NT2/D1 (cell line): ENCODE measurements at places on chromosomes 12 and 14.

GRCh38 chr12:9364224-9365176 lies 156.3 kb upstream of the PZP start:
- peak; percentile 93 for DNase-seq

GRCh38 chr12:72502546-72502945 lies 230.4 kb downstream of the TRHDE start:
- no peak for DNase-seq

DNA sequence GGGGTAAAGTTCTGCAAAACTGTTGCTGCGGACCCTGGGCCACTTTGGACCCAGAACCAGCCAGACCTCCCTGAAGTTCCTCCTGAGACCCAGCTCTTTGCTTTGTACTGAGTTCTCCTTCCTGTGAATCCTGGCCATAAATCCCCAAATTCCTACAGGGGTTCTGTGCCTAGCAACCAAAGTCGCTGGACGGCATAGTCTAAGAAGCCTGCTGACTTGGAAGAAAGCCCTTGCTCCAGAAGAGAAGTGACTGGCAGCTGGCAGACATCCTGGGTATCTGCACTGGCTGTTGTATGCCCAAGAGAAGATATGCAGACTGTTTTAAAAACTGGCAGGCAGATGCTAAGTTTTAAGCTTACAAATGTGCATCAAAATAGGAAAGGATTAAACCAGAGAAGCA lies 99.9 kb upstream of the SLC24A4 start:
- DNase-seq: no peak

- no peak for DNase-seq
These were observed 19.6 kb downstream of the IFNG start for GRCh38 chr12:68139941-68140340.

- DNase-seq: no peak
These were observed 28.1 kb upstream of the GPATCH2L start for GRCh38 chr14:76123426-76124225.

GRCh38 chr12:3365463-3366411 lies 125.3 kb upstream of the PRMT8 start:
- DNase-seq: peak; percentile 44

GRCh38 chr14:35402323-35403113 lies 2.0 kb downstream of the NFKBIA start:
- no peak for DNase-seq

DNA sequence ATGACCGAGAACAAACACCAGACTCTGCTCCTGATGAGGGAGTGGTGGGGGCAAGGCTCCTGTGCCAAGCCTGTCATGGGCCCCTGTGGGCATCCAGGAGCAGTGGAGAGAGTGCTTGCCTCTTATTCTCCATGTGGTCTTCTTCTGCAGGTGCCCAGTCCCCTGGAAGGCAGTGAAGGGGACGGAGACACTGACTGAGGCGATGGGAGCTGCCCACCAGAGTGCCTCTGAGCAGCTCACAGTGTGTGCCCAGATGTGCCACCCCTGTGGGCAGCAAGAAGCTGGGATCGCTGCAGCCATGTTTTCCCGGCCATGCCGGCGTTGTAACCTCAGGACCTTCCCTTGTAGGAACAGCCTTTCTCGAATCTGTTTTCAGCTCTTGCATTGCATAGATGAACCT lies 6.4 kb upstream of the EP400 start:
- DNase-seq: no peak

GRCh38 chr12:1540690-1541089 lies 53.7 kb downstream of the FBXL14 start:
- DNase-seq: no peak

- no peak for DNase-seq
These were observed 6.7 kb downstream of the DLST start for GRCh38 chr14:74888164-74889158.

DNA sequence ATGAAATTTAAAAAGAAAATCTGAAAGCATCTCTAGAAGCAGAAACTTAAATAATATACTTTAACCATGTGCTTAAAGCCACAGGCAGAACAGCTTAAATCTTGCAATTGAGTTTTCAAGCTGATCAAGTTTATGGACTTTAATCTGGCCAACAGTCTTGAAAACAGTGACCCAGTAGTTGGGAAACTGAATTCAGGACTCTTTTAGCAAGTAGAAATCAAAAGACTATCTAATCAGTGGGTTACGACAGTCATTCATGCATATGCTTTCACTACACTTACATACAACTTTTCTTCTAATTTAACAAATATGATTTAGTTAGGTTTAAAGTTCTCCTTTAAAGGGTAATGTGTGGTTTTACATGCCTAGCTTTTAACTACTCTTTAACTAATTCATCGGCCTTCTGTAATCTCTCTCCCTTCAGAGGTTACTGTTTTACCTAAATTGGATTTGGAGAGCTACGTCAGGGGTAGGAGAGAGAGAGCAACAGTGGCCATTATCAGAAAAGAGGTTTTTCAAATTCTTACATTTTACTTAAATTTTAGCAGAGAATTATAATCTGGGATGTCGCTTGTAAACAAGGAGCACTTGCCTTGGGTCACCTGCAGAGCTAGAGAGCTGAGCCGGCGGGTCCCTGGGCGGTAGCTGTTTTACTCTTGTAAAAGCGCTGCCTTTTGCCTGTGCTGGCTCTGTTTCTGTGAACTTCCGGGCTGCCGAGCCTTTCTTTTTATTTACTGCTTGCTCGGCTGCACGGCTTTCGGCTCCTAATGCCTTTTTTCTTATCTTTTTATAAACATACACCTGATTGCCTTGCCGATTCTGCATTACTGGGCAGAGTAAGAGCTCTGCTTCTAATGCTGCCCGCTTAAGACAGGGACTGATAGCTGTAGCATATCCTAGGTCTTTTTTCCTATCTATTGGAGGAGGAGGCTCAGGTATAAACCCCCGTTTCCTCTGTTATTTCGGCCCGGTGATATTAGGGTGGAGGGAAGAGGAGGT lies 17.4 kb upstream of the LYZ start:
- DNase-seq: peak; percentile 25

DNA sequence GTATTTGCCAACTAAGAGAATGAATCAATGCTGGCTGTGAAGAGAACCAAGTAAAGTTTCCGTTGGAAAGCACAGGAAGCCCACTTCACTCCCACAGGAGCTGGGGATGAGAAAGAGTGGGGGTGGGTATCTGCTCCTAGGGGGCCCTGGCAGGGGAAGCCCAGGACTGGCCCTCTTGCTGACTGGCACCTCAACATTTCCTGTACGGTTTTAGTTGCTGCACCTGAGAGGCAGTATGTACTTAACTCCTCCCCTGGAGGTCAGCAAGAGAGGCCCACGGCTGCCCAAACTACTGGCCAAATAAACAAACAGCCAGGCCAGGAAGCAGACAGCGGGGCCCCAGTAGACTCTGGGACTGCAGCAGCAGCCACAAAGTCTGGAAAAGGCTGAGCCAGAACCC lies 33.8 kb upstream of the VWF start:
- no peak for DNase-seq

GRCh38 chr12:52380271-52380694 lies 5.2 kb downstream of the KRT84 start:
- peak; percentile 8 for DNase-seq

GRCh38 chr14:21231020-21231652 lies 38.1 kb downstream of the HNRNPC start:
- no peak for DNase-seq

- no peak for DNase-seq
These were observed 21.1 kb downstream of the PLEKHG3 start for GRCh38 chr14:64725261-64725815.

DNA sequence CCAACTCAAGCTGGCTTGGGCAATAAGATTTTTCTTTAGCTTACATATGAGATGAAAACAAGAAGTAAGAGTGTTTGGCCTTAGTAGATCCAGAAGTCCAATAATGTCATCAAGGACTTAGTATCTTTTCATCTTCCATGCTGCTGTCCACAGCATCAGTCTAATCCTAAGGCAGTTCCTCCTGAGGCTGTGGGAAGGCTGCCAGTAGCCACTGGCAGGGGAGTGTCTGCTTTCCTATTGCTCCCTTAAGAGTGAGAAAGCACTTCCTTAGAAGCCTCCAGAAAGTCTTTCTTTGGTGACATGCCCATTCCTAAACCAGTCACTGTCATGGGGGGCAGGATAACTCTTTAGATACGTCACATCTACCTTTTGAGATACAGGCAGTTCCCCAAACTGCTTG lies 317.7 kb downstream of the BMP4 start:
- DNase-seq: no peak

- DNase-seq: no peak
These were observed 906 bp downstream of the LARP4 start for GRCh38 chr12:50401500-50402081.

DNA sequence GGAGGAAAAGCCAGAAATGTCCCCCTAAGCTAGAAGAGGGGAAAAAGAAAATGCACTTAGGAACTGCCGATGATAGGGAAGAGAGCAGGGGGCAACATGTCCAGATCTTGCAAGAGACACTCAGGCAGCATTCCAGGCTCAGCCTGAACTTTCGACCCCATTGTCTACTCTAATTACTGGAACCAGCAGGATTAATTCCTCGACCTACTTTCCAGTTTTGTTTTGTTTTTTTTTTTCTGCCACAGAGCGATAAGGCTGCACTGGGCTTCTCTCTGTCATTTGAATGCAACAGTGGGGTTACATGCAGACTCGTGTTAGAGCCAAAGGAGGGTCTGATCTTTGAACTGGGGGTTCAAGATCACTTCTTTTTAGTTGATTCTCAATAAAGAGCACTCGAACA lies 68.7 kb upstream of the MED13L start:
- no peak for DNase-seq

DNA sequence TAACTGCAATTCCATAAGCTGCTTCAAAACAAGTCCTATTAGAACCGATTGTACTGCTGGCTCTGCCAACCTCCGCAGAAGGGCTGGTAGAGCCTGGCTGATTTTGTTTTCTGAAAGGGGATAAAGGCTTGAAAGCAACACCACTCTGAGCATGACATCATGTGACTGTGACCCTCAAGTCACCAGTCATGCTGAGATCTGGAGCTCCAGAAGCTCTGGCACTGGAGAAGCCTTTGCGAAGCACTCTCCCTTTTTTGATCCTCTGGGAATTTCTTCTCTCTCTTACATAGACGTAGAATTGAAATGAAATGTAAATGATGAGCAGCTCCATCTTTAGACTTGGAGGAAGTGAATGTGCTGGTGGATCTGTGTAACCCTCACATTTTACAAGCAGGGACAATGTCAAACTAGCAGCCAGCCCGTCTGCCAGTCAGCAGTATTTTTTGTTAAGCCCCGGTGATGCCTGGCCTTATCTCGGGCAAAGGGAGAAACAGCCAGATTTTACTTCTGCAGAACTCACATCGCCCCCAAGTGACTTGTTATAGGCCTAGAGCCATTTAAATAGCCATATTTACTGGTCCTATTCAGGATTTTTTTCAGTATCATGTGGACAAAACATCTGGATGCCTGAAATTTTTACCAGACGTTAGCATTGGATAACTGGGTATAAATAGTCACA lies 112.1 kb upstream of the NPAS3 start:
- no peak for DNase-seq

GRCh38 chr12:39278426-39278825 lies 164.5 kb downstream of the KIF21A start:
- DNase-seq: no peak

DNA sequence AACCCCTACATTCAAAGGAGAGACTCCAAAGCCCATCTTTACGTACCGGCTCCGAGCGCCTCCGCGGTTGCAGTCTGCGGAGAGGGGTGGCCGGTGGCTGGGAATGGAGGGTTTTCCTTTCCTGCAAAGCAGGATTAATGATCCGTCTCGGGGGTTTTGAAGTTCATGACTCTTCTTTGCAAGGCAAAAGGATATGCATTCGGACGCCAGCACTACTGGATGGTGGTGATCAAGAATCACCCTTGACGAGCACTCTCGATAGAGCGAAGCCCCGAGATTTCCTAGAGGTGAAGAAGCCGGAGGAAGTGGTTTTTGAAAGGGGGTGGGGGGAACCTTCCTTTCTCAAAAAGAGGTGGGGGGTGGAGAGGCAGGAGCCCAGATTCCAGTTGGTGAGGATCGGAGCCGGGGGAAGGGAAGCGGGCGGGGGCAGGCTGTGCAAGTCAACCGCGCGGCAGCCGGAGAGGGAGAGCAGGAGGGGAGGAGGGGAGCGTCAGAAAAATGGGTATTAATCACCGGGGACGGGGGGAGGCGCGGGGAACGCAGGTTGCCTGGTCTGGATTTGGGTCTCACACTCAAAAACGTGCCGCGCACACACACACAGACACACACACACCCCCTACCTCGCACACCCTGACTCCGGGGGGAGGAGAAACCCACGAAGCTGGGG lies at the start of gene GRIN2B:
Gene GRIN2B, minus strand, starts transcription at position 307 of the 667 bp plus-strand sequence. CDS start 115,394 bp downstream, outside the sequence.
- peak; percentile 67 for DNase-seq

DNA sequence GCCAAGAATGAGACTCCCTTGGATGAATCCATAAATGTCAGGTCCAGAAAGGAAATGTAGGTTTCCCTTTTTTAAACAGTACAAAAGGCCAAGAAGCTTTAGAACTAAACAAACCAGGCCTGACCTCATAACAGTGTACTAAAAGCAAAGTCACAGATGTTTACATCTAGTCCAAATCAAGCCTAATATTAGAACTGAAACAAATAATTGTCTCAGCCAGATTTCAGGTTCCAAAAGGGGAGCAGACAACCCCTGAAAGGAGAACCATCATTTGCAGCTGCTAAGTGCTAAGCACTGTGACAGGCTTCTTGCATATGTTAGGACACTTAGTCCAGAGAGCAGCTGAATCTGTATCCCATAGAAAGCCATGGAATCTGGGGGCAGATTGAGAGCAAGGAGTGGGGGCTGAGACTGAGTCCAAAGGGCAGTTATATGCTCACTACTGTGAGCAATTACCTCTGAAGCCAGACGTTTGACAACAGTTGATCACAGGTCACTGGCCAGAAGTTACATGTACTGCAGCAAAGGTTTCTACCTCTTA lies 90.1 kb downstream of the STXBP6 start:
- no peak for DNase-seq

GRCh38 chr14:54121466-54122027 lies 164.9 kb upstream of the BMP4 start:
- DNase-seq: no peak

- DNase-seq: no peak
These were observed 154.9 kb upstream of the PLEKHG7 start for GRCh38 chr12:92547906-92548305.

- DNase-seq: no peak
These were observed 21.4 kb downstream of the CCDC62 start for GRCh38 chr12:122795807-122796206.

DNA sequence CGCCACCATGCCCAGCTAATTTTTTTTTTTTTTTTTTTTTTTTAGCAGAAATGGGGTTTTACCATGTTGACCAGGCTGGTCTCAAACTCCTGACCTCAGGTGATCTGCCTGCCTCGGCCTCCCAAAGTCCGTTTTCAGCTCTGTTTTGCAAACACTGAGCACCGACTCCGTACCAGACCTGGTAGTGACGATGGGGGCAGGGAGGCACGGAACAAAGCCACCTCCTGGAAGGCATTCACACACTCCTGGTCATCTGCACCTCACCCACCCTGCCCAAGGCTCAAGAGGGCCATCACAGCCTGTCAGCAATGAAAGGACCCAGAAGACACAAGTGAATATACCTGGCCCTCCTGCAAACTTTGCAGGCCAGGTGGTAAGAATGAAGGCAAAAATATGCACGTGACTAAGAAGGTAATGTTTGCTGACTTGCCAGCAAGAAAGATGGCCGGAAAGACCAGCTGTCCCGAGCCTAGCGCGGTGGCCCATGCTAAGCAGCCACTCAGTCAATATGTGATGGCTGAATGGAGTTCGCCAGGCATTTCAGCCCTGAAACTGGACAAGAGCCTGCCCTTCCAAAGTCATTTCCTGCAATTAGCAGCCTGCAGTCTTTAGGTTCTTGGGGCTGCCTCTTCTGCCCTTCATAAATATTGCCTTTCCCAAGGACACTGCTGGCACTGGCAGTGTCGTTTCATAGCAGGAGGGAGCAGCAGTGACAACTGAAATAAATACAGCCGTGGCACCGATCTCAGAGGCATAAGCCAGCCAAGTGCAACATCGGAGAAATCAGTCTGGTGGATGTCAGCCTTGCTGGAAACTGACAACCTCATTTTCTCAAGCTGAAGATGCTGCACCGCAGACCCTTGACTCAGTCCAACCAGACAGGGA lies 17.6 kb downstream of the MMAB start:
- DNase-seq: no peak
